ENCODE measurements at places on chromosomes 1 and 21.

GRCh38 chr1:46820076-46820475 lies 21.2 kb downstream of the CYP4B1 start:
- no peak for DNase-seq

DNA sequence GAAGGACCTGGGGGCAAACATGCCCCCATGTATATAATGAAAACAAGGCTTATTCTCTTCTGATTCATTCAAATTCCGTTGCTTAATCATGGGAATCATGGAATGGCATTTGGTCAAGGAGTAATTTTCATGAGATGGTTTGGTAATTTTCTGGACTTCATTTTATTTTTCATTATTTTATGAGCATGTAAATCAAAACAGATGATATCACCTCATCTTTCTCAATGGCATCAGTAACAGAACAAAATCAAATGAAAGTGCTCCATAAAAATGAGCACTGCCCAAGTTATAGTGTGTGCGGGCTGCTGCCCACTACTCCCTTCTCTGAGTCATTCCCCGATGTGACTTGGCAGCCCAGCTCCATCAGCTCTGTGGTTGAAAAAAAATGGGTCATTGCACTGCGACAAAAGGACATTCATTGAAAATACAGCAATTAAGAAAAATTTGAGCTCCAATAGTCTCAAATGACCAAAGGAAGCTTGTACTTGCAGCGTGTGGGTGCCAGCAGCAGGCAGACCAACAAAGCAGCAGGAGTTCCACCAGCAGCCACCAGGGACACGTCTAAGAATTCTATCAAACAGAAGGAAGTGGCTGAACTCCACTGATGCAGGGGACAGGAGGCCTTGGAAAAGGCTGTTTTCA lies 84.3 kb upstream of the VAV3 start:
- peak; percentile 36 for DNase-seq

DNA sequence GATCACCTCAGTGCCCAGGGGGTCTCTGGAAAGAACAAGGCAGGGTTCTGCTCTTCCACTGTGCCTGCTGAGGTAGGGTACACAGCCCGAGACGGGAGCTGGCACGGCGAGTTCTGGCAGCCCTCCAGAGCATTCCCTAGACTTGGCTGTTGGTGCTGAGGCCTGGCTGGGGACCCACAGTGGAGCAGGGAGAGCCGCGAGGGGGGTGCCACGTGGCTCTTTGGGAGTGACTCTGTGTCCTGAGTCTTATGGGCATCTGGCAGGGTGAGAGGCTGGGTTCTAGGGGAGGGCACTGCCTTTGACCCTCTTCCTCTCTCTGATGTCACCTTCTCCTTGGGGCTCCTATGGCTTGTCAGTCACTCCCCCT lies 336.4 kb downstream of the CAMTA1 start:
- DNase-seq = peak; percentile 79

GRCh38 chr1:10065344-10065685 lies 32.6 kb downstream of the UBE4B start:
- DNase-seq = no peak

GRCh38 chr1:224170343-224170742 lies 12.7 kb upstream of the DEGS1 start:
- DNase-seq = no peak

DNA sequence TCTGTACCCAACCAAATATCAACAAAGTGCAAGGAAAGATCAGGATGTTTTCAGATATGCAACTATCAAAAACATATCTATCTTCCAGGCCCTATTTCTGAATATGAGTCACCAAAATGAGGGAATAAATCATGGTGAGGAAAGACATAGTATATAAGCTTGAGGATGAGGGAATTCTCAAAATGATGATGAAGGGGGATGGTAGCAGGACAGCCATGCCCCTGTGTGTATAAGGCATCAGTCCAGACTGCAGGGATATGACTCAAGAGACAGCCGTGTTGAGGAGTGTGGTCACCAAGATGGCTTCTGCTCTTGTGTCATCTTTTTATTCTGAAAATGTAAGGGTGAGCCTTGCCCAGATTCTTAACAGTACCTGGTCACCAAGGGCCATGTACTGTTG lies 4.4 kb upstream of the WDR64 start:
- no peak for DNase-seq

DNA sequence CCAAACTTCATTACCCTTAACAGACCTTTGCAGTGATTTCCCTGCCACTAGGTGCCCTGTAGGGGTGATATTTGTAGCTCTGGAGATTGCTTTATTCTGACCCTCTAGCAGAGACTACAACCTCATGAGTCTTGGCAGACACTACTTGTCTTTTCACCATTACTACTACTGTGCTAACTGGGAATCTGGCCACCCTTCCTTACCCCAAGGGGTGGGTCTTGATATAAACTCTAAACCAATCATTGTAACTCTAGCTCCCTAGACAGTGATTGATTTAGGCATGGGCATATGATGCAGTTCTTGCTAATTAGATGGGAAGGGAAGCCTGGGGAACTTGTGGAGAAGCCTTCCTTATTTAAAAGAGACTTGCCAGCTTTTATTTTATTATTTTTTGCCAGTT lies 3.9 kb downstream of the KPNA6 start:
- no peak for DNase-seq

DNA sequence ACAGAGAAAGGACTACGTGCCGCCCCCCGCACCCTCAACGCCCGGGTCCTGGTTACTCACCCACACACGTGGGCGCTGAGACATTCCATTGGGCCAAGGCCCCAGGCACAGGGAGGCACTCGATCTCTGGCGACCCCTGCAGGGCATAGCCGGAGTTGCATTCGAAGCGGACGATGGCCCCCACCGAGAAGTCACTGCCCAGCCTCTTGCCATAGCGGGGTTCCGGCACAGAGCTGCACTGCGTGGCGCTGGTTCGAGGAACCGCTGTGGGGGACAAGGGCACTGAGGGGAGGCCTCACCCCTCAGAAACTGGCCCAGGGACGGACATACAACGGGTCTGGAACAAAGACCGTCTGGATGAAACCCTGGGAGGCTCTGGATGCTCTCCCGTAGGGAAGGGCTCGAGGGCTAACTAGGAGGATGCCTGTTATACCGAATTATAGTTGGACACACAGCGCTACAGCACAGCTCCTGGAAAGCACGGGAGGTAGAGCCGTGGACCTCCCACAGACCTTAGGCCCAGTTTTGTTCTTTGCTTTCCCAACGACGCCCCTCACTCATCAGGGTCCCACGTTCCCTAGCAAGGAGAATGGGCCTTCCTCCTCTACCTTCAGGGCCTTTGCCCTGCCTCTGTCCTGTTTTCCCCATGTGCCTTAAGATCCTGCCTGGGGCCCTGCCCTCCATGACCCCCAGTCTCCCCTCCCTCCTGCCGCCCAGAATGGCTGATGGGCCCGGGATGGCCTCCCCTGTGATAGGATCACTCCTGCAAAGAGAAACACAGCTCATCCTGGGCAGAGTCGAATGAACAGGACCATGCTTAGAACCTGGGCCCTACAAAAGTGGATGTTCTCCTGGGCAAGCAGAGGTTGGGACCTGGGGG lies 152.8 kb downstream of the ZSCAN20 start:
- DNase-seq = no peak

- no peak for DNase-seq
Observed at GRCh38 chr1:231934797-231935196, 308.2 kb downstream of the DISC1 start.

GRCh38 chr1:164475834-164476233 lies 83.2 kb upstream of the PBX1 start:
- no peak for DNase-seq

DNA sequence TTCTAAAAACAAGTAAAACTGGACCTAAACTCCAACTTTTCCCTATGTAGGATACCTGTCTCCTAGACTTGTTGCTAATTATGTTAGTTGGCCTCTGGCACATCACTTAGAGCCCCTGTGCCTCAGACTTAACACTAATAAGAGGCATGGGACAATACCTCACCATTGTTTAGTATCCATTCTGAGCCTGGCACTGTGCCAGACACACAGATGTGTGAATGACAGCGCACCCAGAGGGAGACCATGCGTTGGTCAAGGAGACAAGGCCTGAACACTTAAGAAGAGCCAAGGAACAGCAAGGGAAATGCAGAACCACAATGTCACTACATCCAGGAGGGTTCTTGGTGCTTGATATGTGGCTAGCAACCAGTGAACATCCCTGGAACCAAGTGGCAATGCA lies 189.1 kb downstream of the FGGY start:
- no peak for DNase-seq

GRCh38 chr1:203306089-203306964 lies 1.0 kb downstream of the BTG2 start:
- no peak for DNase-seq

GRCh38 chr1:154557939-154558719 lies at the start of gene UBE2Q1:
UBE2Q1 (minus strand) TSS chr1:154558662; CDS start chr1:154558553, 109 bp downstream.
- no peak for DNase-seq

GRCh38 chr21:45997205-45997494 lies 15.6 kb downstream of the COL6A1 start:
- no peak for DNase-seq

DNA sequence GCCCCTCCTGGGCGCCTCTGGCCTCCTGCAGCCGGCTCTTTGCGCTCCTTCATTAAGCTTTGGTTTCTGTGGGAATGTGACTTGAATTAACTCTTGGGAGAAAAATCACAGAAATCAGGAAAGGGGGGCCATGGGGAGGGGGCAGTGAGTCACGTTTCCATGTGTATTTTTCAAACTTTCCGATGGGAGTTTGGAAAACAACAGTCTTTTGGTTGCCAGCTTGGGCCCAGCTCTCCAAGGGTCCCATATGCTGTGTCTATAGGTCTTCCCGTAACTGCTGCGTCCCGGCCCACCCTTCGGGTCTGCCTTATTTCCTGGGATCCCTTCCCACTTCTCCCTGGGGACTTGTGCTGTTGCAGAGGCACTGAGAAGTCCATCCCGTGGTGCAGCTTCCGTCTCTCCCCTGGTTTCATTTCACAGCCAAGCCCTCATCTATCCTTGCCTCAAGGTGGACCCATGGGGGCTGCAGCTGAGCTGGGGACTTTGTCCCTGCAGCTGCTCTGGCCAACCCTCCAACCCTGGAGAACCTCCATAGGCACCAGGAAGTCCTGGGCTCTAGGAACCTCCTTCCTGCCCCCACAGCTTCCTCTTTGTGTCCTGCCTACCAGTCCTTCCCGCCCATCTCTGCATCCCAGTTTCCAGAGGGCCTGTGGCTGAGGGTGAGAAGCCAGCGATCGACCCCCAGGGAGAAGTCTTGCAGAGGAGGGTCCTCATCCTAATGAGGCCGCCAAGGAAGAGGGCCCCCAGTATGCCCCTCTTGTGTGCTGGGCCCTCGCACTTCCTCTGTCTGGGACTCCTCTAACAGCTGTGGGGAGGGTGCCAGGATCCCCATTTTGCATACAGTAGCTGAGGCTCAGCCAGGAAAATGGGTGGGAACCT lies 11.6 kb upstream of the LMNA start:
- no peak for DNase-seq

- no peak for DNase-seq
Observed at GRCh38 chr1:218292515-218292914, 7.4 kb downstream of the RRP15 start.

DNA sequence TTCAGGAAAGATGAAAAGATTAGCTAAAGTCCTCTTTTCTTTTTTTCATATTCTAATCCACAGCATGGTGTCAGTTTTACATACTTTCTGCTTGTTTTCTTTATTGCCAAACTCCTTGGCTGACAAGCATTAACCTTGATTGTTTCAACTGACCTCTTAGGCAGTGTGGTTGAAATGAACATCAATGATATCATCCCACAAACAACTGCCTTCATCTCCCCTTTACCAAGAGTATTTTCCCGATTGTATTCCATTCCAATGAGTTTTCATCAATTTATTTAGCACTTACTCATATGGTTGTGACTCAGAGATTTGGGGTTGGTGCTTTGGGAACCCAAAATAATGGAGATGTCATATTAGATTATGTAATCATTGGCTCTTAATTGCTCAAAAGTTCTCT lies 71.8 kb downstream of the SPAG17 start:
- DNase-seq = no peak

DNA sequence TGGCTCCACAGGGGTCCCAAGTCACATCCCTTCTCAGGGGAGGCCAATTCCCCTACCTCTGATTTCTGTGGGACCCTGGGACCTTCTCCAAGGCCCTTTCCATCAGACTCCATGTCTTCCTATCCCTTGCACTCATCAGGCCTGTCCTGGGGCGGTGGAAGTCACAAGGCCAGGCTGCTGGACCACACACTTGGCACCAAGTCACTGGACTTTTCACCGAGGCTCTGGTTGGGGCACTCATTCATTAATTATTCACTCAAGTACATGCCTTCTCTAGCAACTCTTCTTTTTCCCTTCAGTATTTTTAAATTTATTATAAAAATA lies 11.2 kb upstream of the FOXO6 start:
- no peak for DNase-seq

GRCh38 chr1:62509028-62509427 lies 72.2 kb downstream of the USP1 start:
- no peak for DNase-seq

- DNase-seq = no peak
Observed at GRCh38 chr21:33247599-33247998, 17.9 kb downstream of the IFNAR2 start.

- no peak for DNase-seq
Observed at GRCh38 chr1:42239041-42239440, 74.5 kb upstream of the GUCA2A start.

GRCh38 chr21:36134803-36135390 lies at the start of gene CBR3:
CBR3 (plus strand) TSS chr21:36135079; CDS start chr21:36135193, 114 bp downstream.
- DNase-seq = no peak

DNA sequence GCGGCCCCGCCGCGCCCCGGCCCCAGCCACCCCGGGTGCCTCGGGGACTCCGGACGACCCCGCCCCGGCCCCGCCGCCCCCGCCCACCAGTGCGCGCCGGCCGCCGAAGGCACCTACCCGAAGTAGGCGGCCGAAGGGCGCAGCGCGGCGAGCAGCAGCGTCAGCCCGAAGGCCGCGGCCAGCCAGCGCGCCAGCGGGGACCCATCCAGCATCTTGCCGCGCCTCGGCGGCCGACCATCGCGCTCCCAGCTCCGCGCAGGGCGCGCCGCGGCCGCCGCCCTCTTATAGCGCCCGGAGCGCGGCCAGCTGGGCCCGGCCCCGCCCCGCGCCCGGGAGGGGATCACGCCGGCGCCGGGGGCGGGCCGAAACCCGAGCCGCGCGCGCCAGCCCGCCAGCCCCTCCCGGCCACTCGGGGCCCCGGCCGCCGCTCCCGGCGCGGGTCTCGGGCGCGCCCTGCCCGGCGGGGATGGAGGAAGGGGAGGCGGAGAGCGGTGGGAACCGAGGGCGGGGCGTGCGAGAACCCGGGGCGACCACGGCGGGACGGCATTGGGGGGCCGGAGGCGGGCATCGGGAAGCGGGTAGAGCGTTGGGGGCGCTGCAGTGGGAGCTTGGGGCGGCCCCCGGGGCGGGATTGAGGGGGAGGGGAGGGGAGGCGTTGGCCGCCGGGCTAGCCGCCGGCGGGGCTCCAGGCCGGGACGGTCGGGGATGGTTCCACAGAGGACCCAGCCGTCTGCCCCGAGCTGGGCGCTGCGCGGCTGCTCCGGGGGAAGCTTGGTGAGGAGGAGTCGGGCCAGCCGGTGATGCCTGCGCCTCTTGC lies at the start of gene WNT9A:
Gene WNT9A, minus strand, starts transcription at position 257 of the 817 bp plus-strand sequence. Its CDS starts 45 bp downstream, at position 212.
- no peak for DNase-seq
